ENCODE measurements at places on chromosomes 12 and 14. TPM values are rescaled to one million over a fixed set of nuclear protein-coding genes. Genes with fewer than 3 reads are reported as not detected.

VASH1 gene
- polyA plus RNA-seq = 32.3 TPM

KRT72 gene
- polyA plus RNA-seq = not detected

SPIC gene
- polyA plus RNA-seq = not detected

- no peak for DNase-seq
Measured at GRCh38 chr14:43052897-43053296, 1446.2 kb downstream of the LRFN5 start.

- DNase-seq = no peak
Measured at GRCh38 chr14:91931478-91932088, 15.9 kb downstream of the FBLN5 start.

- DNase-seq = no peak
Measured at GRCh38 chr14:68577802-68578541, 214.9 kb downstream of the ZFP36L1 start.

DNA sequence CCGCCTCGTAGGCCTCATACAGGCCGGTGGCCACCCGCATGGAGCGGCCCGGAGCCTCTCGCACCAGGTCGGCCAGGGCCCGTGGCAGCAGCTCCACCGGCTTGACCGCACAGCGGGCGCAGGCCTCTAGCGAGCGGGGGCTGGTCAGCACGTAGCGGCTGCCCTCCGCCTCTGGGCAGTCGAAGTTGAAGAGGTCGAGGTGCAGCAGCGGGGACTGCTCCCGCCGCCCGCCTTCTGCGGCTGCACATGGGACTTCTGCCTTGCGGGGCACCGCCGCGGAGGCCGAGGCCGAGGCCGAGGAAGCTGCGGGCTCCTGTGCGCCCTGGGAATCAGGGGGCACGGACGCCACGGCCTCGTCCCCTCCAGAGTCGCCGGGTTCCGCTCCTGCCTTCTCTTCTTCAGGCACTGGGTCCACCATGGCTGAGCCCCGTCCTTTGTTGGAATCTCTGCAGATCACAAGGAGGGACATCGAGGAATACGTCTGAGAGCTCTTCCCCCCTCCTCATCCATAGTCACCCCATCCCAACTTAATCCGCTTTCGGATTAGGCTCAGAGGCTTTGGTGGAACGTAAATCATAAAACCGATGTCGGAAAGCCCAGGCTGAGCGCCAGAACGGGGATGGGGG, 1.4 kb downstream of the CCDC177 start:
- DNase-seq = no peak

- no peak for DNase-seq
Measured at GRCh38 chr14:88168498-88169165, 154.4 kb downstream of the KCNK10 start.

DNA sequence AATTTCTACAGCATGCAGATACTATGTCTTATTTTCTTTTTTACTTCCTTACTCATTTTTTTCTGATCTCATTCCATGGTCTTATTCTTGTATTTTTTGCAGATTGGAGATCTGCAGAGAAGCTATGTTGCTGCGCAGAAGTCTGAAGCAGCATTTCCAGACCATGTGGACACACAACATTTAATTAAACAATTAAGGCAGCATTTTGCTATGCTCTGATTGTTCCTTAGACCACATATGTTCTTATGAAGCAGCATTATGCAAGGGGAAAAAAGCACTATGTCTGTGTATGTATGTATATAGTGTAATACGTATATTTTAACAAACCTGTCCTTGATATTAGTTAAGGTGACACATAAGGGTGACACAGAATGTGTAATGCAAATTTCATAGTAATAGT, 52.7 kb downstream of the TTC8 start:
- DNase-seq = no peak
